Renal cortical epithelial cell (primary cell): ENCODE measurements at places on chromosomes 3 and 15. TPM values are rescaled to one million over a fixed set of nuclear protein-coding genes. Genes with fewer than 3 reads are reported as not detected.
A peak's percentile ranks its signal among the peaks of the same experiment; 100 is the strongest.

DNA sequence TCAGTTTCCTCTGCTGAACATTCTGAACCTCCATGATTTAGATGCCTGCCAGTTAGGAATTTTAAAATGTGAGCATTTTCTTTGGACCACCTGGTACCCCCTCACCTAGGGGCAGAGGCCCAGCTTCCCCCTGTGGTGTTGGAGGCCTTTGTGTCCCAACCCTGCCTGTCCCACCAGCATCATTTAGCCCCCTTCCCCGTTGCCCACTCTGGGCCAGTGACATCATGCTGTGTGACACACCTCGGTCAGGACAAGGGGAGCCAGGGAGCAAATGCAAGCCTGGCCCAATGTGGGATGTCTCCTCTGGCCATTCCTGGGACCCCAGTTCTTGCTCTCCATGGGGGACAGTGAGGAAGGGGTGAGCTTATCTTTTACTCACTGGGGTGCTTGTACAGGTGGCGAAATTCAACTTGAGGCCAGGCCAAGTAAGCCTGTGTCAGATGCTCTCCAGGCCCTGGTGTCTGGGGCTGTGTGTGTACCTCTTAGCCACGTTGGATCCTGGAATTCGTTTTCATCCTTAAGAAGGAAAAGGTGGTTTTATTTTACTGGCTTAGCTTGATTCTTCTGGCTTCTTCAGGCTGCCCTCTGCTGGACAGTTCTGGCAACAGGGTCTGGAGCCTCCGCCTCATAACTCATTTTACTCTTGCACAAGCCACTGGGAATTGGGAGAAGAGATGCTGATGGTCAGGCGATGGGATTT, 49.7 kb upstream of the MYZAP start:
- peak; percentile 69 for DNase-seq

DNA sequence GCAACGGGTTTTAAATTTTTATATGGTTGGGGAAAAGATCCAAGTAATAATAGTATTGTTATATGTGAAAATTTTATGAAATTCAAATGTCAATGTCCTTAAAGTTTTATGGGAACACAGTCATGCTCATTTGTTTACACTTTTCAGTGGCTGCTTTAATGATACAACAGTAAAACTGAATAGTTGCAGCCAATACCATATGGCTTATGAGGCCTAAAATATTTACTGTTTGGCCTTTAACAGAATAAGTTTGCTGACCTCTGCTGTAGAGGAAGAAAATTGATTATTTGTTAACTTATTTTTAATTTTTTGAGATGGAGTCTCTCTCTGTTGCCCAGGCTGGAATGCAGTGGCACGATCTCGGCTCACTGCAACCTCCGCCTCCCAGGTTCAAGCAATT, 44.7 kb downstream of the USP50 start:
- DNase-seq: no peak

DNA sequence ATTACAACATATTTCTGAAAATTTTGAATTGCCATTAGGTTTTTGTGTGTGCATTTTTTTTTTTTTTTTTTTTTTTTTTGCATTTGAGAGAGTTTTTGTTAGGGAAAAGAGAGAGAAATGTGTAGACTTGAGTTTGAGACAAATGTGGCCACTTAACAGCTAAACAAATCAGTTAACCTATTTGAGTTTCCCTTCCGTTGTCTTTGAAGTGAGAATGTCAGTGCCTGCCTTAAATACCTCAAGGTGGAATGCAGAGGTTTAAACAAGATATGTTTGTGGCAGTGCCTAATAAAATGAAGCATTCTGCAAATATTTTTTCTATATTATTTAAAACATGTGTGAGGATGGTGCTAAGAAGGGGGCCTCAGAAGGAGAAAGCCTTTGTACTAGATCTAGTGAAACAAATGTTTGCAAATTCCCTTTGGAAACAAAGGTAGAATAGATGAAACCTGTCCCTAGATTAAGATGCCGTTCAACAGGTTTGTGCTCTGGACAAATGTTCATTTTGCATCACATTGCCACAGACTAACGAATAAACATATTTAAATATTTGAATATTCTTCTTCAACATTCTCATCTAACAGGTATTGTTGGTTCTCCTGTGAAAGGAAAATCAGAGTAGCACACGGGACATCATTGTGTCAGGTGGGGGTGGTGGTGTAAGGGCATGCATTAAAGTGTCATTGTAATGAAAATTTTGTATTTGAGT, 80.7 kb downstream of the SATB1 start:
- no peak for DNase-seq

GRCh38 chr15:88023914-88024313, 232.6 kb downstream of the NTRK3 start:
- DNase-seq: no peak

DNA sequence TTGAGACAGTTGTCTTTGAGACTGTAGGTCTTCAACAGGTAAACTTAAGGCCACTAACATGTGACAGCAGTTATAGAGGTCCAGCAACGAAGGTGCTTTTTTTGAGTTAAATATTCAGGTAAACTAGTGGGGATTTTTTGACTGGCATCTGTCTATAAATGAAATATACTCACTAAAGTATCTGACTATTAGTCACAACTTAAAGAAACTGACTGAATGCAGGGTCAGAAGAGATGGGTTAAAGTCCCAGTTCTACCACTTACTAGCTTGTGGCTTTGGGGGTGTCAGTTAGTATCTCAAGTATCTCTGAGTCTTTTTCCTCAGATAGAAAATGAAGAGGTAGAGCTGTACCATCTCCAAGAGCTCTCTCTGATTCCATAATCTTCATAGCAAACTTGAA, 18.0 kb downstream of the MIX23 start:
- no peak for DNase-seq

DNA sequence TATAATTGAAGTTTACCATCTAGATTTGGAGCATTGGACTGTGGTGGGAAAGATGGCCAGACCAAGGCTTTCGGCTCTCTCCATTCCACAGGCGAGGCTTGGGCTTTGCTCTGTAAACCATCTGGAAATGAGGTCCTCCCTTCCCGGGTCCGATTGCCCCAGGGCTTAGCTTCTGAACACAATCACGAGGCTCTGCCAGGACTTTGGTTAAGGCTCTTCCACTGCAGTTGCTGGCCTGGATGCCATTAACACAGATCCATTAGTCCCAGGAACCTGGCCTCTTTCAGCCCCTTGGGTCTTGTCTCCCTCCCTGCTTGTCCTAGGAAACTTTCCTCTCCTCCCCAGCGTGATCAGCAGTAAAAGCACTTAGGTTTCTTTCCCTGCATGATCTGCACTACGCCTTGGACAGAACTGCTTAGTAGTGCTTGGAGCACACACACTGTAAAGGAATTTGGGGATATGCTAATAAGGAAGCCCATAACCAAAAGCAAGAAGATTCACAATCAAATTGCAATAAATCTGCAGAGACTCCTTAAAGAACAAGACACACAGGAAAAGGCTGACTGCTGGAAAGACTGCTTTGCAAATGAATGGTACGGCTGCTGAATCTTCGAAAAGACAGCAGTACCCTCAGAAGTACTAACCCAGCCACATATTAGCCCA, 154.3 kb downstream of the ECT2 start:
- DNase-seq: no peak

- no peak for DNase-seq
Measured at GRCh38 chr15:94441760-94442159, 210.4 kb downstream of the MCTP2 start.

- peak; percentile 66 for DNase-seq
Measured at GRCh38 chr3:196740481-196741248, 1.0 kb downstream of the PAK2 start.

- DNase-seq: no peak
Measured at GRCh38 chr3:134352031-134352671, 22.1 kb downstream of the AMOTL2 start.

DNA sequence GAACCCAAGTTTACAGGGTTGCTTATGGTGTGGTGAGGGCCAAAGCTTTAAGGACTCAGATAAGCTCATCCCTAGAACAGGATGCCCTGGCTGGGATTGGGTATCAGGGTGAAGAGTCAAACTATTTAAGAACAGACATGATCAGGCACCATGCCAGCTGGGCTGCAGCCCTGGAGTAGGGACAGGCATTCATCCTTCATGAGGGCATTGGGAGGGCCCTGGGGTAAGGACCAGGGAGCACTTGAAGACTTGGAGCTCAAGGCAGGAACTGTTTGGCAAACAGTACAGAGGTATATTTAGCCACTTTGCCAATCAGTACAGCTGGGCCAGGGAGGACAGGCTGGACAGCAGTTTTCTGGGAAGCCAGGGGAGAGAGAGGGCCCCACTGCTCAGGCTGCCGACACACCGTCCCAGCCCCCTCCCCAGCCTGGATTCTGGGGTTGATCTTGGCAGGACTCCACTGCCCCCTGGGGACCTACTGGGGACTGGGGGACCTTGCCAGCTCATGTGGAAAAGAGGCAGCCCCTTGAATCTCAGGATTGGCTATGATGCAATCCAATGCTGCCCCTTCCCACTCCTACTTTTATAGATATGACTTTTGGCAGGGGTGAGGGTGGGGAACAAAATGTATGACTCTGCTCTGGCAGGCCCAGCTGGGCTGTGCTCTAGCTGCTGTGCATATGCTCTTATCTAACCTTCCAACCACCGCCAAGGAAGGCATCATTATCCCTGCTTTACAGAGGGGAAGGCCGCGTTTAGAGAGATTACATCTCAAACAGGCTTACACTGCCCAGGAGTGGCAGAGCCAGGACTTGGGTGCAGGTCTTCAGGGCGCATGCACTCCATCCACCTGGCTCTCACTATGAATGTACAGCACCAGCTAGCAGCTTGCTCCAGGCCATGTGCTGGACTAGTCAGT, 2.3 kb downstream of the PLA2G4E start:
- no peak for DNase-seq

DNA sequence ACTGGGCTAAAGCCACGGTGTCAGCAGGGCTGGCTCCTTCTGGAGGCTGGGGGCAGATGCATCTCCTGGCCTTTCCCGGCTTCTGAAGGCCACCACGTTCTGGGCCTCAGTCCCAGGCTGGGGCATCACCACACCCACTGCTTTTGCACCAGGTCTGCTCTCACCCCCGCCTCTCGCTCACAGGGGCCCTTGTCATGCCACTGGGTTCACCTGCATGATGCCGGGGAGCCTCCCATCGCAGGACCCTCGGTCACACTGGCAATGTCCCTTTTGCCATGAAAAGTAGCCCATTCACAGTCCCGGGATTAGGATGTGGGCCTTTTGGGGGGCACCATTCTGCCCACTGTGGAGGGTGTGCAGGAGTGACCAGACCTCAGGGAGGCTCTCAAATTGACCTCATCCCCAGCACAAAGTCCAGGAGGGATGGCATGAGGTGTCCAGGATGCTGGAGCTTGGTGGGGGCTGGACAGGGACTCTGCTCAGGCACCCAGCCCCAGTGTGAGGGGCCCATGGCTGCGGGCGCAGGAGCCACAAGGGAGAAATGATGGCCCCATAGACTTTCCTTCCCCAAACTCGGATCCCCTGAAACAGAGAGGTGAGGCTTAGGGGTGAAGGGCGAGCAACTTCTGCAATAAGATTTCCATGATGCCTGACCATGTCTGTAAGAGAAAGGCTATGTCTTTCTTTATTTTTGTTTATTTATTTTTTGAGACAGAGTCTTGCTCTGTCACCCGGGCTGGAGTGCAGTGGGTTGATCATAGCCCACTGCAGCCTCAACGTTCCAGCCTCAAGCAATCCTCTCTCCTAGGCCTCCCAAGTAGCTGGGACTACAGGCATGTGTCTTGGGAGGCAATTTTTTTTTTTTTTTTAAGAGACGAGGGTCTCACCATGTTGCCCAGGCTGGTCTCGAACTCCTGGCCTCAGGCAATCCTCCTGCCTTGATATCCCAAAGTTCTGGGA, 189.1 kb downstream of the GOLGA6L6 start:
- DNase-seq: no peak

- DNase-seq: no peak
Measured at GRCh38 chr15:45468294-45468693, 54.3 kb downstream of the SLC30A4 start.

GRCh38 chr3:163476179-163476578, 1602.1 kb downstream of the SI start:
- DNase-seq: no peak

DNA sequence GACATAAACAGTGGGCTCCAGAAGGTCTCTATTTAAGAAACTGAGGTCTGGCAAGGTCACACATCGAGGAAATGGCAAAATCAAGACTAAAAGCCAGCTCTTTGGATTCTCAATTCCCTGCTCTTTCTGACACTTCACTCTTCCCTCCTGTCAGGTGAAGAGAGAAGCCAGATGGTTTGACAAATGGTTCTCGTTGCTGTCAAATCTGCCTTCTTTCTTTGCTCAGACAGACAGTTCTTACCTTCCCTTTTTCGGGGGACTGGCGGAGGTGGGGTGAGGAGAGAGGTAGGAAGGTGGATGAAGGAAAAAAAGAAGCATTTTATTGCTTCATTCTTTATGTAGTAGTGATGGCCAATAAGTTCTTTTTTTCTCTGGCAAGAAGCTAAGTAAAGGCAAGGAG, 133.4 kb downstream of the LPP start:
- DNase-seq: no peak

The SOX2 gene
- total RNA-seq: under 0.01 and 0.05 TPM in 2 replicates

The ISL2 gene
- 0.05 and 0.87 TPM in 2 replicates for total RNA-seq

The SLC7A14 gene
- total RNA-seq: 0.35 and 0.55 TPM in 2 replicates

The DPPA2 gene
- 0.35 TPM in 1 of 2 replicates, not detected in the other for total RNA-seq

The MAPK6 gene
- total RNA-seq: 55.4 and 68.1 TPM in 2 replicates

The THPO gene
- total RNA-seq: 0.35 and 0.69 TPM in 2 replicates

The MAP6D1 gene
- total RNA-seq: 2.3 and 2.5 TPM in 2 replicates

The LCTL gene
- total RNA-seq: 0.35 and 0.50 TPM in 2 replicates

The MRAS gene
- total RNA-seq: 28.5 and 91.3 TPM in 2 replicates
